Stimulated activated naive CD4-positive, alpha-beta T cell (primary cell): ENCODE measurements at places on chromosomes 2 and 18.

DNA sequence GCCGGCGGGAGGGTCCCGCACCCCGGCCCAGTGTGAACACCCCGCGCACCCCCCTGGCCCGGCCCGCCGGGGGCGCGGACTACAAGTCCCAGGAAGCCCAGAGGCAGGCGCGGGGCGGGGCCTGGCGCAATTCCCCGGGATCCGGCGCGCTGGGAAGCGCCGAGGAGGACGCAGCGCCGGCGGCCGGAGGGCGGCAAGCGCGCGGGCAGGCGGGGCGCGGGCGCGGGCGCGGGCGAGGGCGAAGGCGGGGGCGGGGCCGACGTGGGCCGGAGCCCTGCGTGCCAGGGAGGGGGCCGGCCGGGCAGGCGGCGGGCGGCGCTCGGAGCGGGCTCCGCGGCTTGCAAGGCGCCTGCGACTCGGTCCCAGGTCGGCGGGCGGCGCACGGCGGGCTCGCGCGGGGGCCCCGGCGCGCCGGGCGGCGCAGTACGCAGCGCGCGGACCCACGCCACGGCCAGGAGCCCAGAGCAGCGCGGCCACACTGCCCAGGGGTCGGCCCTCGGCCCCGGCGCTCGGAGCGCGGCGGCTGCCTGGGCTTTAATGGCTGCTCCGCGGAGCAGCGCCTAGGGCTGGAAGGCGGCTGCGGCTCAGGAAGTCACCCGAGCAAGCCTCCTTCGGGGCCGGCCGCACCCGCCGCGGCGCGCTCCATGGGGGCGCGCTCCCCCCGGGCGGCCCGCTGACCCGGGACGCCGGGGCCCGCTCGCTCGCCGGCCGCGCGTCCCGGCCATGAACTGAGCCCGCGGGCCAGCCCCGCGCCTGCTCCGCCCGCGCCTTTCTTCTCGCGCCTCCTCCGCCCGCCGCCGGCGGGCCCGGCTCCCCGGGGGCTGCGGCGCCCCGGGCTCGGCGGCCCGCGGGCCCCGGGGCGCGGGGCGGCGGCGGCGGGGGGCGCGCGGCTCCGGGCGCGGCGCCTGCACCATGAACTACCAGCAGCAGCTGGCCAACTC lies at the start of gene AGAP1:
AGAP1 (plus strand) TSS at position 269 of the 941 bp plus-strand sequence.
- no peak for DNase-seq

DNA sequence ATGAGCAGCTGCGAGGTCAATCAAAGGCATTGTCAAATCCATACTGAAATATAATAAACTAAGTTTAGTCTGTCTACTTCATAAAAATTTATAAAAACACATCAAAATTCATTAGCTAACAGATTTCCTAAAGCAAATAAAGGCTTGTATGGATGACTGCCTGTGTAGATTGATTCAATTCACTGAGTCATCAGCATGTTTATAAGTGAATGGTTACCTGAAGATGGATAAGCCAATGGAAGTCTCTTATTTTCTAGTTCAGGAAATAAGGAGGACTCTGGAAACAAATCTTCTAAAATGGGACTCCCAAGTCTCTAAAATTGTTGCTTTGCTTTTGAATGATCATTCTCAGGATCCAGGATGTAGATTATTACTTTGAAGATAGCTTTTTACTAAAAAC lies 57.0 kb upstream of the HNRNPA3 start:
- DNase-seq: no peak

DNA sequence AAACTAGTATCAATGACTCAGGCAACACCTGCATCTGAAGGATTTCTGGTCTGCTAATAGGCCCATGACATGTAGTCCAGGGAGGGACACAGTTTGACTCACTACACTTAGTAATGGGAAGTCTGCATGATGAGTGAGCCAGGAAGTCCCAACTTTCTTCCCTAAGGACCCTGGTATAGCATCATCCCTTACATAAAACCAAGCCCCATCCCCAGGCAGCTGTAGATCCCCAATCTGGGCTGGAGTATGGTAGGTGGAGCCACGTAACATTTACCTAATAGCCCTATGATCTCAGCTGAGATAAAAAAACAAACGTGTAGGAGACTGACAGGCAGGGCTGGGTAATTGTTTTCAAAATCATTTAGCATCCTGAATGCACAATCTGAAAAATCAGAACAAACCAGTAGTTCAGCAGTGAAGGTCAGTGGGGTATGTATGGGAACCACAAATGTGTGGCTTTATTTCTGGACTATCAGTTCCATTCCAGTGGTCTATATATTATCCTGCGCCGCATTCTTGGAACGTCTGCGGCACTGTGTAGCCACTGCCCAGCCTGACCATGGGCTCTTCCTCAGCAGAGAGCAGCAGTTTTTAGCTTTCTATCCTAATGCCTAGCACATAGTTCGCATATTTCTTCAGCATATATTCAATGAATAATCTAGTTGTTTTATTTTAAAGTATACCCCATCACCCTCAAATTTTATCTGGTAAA lies 33.5 kb downstream of the EPB41L3 start:
- no peak for DNase-seq

DNA sequence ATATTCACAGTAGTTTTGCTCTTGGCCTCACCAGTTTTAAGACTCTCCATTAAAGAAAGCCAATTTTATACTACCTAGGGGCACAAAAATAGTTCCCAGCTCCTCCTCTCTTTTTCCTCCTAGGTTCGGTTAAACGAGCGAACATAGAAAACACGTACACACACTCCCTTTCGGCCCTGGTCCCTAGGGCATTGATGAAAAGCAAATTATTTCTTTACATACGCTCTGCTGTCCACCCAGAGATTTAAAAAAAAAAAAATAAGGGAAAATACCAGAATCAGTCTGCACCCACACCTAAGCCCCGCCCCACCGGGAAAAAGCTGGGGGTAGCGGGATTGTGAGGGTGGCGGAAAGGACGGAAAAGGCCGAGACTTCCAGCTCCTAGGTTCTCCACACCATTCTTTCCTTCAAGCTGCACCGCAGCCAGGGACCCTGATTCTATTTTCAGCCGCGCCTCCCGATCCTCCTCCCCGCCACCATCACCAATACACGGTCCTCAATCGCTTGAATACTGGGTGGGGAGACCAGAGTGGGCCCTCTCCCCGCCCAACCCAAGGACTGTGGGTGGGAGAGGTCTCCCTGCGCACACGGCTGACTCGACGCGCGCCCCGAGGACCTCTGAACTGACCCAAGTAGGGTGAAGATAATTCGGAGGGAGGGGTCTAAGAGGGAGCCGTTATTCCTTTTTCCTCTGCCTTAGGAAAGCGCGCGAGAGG lies 769 bp downstream of the ATF2 start:
- no peak for DNase-seq

DNA sequence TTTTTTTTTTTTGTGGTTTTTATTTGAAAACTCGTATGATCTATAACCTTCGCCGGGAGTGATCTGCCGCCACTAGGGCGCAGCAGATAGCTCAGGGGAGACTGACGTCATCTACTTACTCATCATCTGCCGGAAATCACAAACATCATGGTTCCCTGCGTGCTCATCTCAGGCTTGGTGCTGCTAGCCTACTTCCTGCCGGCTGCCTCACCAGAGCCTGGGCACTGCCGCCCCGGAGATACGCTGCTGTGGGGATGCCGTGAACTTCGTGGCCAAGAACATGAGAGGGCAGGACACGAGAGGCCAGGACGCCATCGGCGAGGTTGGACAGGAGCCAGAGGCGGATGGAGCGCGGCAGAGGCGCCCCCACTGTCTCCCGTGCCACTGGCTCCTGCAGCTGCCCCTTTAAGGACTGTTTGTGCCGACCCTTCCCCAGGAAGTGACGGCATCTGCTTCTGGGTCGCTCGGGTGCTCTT lies 68.8 kb downstream of the DOK6 start:
- peak; percentile 1 for DNase-seq

GRCh38 chr2:101793277-101793969 lies 95.9 kb downstream of the MAP4K4 start:
- DNase-seq: no peak

DNA sequence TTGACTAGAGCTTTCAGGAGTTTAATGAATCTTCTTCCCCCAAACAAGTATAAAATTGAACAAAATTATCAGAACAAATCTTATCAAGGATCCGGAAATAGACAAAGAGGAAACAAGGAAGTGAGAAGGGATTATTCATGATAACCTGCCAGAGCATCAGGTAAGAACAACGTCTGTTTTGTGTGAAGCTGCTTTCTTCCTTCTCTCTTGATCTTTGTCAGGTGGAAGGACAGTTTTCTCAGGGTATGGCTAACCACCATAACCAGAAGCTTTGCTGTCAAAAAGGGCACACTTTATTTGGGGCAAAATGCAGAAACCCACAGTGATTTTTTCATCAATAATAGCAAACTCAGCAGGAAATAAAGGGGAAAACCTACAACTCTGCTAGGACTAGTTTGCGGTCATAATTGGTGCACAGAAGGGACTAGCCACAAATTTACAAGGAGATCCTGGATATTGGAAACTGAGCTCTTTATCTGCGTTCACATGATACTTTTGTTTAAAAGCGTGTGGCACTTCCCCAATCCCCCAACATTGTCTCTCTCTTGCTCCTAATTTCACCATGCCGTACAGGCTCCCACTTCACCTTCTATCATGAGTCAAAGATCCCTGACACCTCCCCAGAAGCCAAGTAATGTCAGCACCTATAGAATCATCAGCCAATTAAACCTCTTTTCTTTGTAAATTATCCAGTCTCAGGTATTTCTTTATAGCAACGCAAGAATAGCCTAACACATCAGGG lies 124.2 kb downstream of the FSIP2 start:
- DNase-seq: peak; percentile 0

DNA sequence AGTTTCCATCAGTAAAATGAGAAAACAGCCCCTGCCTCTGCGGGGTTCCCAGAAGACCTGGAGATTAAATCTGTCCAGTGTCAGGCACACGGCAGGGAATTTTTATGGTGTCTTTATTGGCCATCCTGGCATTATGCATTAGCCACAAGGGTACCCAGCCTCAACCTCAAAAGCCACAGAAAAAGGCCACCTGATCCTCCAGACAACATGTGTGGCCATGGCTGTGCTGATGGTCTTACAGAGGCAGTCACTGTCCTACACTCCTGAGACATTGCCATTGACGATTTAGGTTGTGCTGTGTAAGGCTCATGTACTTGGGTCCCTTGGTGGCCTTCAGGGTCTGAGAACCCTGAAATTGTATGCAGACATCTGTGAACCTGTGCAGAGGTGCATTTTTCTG lies 115.6 kb downstream of the SMAD7 start:
- no peak for DNase-seq

- DNase-seq: no peak
These were observed 204.1 kb downstream of the LDLRAD4 start for GRCh38 chr18:13422541-13423147.

GRCh38 chr2:241102239-241102803 lies at the start of gene MTERF4:
MTERF4 (minus strand) TSS chr2:241102287; CDS start chr2:241102273, 14 bp downstream.
- peak; percentile 86 for DNase-seq

DNA sequence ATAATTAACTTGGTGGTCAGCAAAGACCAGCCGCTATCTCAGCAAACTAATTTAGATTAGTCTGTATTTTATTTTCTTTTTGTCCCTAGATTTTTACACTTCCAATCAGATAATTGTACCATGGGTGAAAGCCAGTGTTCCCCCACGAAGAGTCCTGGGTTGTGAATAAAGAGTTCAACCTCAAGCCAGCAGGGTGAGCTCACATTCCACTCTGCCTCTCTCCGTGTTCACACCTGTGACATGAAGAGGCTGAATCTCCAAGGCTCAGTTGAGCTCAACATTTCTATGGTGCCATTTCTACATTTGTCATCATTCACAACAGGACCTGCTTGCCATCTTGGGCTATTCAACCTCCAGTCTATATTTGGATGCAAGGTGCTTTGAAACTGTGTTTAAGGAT lies 771.5 kb downstream of the GALR1 start:
- DNase-seq: no peak

- DNase-seq: no peak
These were observed 76.0 kb upstream of the CTDP1 start for GRCh38 chr18:79603321-79604204.

DNA sequence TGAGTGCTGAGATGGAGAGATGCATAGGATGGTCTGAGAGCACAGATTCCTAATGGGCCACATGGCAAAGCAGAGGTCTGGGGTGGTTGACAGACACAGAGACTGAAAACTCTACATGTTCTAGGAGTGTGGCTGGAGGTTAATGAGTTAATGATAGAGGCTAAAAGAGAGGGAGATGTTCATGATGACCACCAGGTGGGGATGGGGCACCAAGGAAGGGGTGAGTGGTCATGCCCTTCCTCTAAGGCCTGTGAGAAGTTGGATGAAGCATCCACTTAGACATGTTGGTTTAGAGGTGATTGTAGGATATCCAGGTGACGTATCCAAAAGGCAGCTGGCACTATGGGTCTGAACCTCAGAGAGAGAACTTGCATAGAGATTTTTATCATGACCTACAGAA lies 102.1 kb downstream of the LRP2 start:
- no peak for DNase-seq

GRCh38 chr2:46983065-46983801 lies 67.6 kb upstream of the MCFD2 start:
- DNase-seq: no peak

DNA sequence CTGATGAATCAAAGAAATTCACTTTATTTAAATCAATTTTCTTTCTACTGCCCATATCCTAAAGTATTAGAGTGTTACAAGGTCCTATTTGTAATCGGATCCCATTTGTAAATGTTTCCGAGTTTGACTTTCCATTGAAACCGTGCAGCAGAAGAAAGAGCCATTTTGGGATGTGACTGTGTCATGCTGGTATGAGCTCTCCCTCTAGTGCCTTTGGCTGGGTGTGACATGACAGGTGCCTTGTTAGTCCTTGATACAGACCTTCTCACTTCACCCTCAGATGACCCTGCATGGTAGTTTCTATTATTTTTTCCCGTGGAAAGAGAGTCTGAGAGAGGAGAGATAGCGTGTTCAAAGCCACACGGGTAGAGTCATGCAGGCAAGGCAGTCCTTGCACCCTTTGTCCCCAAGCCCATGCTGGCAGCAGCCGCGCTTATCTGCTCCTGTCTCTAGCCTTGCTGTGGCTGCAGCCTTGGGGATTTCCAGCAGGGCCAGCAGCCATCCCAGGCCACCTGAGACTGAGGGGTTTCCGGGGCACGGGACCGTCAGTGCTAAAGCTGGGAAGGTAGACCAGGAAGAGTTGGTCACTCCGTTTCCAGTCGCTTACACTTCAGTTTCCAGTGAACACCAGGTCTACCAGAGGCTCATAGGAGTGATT lies 21.4 kb downstream of the CHMP1B start:
- DNase-seq: no peak

- DNase-seq: no peak
These were observed 28.6 kb downstream of the KCMF1 start for GRCh38 chr2:84999553-84999955.

DNA sequence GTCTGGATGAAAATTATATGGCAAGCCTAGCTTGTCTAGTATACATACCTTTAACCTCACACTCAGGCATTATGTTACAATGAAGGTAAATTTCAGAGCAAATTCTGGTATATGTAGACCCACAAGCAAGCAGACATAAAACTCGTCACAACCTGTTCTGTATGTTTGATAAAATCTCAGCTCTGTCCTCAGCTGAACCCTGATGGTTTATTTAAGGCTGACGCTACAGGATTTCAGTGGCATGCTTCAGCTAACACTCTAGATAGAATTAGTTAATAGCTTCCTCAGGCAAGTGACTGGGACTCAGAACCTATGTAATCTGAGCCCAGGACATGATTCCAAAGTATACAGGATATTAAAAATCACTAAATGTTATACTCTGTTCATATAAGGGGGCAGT lies 68.2 kb upstream of the MC2R start:
- DNase-seq: no peak

GRCh38 chr2:5121642-5122041 lies 570.5 kb upstream of the SOX11 start:
- DNase-seq: no peak
